DMS79 (cell line): ENCODE measurements at places on chromosomes 16 and 17.

- no peak for DNase-seq
Observed at GRCh38 chr16:53100889-53101288, 46.1 kb downstream of the CHD9 start.

GRCh38 chr16:47060596-47060995, 83.1 kb downstream of the NETO2 start:
- DNase-seq = no peak

DNA sequence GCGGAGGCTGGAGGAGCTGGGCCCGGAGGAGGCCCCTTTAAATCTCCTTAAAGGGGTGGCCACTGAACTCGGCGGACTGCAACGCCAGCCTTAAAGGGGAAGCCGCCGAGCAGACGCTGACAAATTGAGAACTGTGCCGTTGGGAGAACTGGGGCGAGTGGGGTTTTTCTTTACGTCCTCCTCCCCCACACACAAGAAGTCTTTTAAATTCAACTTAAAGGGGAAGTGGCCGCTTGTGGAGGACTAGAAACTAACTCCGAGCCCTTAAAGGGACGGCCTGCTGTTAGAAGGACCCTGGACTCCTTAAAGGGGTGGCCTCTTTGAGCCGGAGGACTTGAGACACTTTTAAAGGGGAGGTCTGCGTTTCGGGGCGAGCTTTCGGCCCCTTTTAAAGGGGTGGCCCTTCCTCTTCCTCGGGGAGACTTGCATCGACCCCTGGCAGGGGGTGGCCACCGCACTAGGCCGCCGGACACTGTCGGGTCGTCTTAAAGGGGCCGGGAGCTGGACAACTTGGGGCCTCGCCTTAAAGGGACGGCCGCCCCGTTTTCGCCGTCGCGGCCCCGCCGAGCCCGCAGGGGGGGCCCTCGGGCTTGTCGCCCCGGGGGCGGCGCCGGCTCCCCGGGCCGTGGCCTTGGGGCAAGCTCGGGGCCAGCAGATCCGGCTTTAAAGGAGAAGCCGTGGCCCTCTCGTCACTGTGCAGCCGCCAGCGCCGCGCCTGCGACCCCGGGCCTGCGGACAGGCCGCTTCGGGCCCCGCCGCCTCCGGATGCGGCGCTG, 688 bp downstream of the FBRS start:
- peak; percentile 94 for DNase-seq

GRCh38 chr16:52407778-52408177, 139.2 kb downstream of the TOX3 start:
- DNase-seq = peak; percentile 77

DNA sequence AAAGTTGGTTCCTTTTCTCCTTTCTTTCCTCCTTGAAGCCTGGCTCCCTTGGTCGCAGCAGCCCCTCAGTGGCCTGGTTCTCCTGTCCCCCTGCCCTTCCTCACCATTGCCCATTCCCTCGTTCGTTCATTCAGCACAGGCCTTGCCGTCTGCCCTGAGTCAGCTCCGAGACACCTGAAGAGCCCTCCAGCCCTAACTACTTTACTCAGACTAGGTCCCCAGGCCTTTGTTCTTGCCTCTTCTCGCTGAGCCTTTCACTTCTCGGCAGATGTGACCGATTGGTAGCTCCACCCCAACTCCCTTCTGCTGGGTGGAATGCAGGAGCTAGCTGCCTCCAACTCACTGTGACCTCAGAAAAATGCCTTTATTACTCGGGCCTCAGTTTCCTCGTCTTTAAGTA, 7.0 kb upstream of the ADAM11 start:
- peak; percentile 52 for DNase-seq

DNA sequence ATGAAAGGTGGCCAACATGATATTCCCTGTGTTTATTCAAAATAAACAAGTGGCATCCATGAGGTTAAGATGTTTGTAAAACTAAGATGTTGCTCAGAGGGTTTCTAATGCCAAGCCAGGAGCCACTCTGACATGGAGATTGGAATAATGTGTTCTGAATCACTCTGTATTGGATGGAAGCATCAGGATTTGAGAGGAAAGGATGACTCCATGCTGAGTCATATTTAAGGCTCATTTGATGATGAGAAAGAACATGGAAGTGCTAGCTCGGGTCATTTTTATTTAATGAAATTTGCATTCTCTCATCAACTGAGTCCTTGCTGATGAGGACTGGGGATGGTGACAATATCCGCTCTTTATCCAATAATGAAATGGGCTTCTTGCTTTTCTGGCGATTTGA, 6.2 kb downstream of the VAT1L start:
- no peak for DNase-seq

DNA sequence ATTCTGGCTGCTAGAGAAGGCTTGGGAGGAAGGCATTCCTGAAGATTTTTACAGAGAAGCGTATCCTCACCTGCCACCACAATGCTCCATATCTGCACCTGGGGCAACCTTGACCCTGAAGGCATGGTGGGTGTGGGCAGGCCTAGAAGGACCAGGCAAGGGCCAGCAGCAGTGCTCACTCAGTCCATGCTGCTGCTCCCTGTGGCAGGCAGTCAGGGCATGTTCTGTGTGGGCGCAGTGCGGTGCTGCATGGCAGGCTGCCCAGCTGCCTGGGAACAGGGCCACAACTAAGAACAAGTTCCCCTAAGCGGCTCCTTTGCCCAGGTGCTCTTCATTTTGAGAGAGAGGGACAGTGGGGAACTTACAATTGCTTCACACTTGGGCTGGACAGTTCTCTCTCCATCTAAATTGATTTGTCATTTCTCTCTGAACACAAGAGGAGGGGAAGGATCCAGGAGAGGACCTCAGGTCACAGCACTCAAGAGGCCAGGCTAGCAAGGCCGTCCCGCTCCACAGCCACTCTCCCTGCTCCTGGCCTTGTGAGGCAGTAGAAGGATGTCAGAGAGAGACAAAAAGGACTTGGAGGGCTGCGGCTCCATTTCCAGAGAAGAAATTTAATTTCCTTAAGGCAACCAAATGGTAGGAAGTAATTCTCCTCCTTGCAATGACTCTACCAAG, 158.8 kb downstream of the AATF start:
- DNase-seq = peak; percentile 54

DNA sequence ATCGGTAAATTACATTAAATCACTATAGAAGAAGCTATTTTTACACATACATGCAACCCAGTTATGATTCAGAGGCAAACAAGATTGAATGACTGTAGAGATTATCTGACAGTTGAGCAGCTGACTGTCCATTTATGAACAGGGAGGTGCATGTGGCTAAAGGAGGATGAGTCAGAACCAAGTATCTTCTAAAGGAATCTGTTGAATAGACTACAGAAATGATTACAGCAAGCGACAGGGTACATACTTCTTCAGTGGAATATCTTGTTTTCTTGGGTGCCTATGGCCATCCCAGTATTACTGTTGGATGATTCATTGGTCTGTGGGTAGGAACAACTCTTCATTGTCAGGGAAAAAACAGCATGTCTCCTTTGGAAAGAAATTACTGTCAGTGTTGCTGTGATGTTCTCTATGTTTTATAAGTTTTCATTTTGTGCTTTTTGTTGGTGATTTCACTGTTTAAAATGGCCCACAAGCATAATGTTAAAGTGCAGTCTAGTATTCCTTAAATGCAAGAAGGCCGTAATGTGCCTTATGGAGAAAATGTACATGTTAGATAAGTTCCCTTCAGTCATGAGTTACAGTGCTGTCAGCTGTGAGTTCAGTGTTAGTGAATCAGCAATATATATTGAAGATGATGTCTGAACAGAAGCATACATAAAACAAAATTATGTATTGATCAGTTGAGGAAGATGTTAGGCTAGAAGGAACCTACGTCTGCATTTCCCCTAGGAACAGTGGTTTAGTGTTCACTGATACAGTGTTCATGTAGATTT, 27.0 kb downstream of the CBFB start:
- DNase-seq = no peak

DNA sequence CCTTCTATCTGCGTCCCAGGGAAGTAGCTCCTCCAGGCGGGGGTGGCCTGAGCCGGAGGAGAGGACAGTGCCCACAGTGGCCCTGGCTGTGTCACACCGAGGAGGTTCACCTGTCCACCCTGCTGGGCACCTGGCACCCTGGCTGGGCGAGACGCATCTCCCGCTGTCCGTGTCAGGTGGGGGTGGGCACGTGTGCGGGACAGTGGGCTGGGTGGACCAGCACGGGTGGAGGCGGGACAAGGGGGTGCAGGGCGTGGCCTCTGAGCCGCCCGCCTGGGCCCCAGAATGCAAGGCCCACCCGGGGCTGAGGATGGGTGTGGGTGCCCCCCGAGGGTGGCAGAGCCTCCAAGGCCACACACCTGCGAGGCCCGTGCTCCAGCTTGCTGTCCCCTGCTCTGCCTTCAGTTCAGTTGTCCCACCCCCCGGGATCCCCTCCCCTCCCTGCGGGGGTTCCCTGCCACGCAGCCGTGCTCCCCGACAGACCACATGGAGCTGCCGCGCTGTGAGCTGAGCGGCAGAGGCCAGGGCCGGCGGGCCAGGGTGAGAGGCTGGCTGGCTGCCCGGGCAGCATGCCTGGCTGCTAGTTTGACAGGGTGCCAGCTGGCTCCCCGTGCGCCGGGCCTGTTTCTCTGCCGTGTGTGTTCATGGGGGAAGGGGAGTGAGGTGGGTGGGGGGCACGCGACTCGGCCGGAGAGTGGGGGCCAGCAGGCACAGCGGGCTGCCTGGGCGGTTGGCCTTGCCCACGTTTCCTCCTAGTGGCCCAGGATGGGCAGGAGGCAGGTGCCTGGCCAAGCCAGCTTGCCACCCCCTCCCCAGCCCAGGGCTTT, 33.9 kb downstream of the BAHCC1 start:
- peak; percentile 45 for DNase-seq

DNA sequence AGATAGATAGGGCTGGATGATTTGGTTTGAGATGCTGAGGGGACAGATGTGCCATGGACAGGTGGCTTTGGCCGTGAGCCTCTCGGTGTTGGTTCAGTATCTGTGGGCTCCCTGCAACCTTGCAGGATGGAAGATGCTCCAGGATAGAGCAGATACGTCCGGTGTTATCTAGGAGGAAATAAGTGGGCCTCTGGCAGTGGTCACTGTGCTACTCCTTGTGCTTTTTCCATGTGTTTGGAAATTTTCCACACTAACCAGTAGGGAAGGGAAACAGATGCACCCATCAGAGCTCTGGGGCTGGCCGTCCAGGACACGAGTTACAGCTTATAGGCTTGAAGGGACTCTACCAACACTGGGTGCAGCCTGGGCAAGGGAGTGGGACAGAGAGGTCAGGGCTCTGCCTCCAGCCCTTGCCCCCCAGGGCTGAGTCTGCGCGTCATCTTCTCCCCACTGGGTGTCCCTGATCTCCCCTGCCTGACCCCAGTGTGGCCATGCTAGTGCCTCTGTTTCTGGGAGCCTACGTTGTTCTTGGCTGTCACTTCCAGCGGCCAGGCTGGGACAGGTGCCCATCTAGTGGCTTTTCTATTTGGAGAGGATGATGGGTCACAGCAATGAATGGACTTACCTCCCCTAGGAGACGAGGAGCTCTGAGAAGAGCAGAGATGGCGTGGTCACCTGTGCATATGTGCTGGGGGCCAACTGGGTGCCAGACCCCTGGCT, 166.9 kb downstream of the SEC14L1 start:
- no peak for DNase-seq

DNA sequence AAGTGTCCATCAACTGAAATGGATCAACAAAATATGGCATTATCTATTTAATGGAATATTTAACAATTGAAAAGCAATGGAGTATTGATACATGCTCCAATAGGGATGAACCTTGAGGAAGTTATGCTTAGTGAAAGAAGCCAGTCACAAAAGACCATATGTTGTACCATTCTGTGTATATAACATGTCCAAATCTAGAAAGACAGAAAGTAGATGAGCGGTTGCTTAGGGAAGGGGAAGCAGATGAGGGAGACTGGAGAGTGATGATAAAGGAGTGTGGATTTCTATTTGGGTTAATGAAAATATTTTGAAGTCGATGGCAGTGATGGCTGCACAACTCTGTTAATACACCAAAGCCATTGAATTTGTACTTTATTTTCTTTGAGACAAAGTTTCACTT, 8.5 kb upstream of the ERN1 start:
- DNase-seq = no peak

GRCh38 chr17:62676952-62677596, 49.6 kb downstream of the MRC2 start:
- DNase-seq = no peak

DNA sequence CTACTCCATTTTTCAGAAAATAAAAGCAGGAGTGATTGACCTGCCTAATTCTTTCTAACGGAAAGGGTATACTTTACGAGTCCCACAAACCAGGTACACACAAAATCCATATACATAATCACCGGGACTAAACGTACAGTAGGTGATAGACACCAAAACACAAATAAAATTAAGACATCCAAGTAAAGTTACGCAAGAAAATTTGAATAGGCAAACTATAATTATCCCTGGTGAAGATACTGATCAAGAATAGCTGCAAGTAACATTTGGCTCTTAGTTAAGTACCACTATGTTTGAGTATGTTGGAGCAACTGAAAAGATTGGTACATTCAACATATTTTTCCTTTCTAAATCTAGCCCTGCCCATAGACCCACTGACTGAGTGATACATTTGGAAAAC, 1.7 kb downstream of the HELZ start:
- no peak for DNase-seq

DNA sequence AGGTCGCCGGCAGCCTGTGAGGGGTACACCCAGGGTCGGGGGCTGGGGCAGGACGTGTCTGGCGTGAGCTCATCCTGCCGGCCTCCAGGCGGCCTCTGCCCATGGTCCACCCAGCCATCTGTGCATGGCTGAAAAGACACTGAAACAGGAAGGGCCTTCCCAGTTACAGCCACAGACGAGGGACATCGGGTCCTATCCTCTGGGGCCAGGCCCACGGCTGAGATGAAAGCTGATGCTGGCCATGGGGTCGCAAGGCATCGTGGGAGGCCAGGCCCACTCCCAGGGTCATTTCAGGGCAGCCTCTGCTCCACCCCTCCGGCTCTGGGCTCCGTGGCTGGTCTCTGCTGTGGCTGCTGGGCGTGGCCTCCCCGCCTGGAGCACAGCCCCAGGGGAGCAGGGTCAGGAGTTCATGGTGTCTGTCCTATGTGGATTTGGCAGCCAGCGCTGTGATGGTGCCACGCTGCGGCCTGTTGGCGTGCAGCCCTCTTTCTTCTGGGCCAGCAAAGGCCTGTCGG, 16.6 kb upstream of the ATP6V0C start:
- no peak for DNase-seq

- DNase-seq = no peak
Observed at GRCh38 chr17:21299981-21300600, 15.6 kb downstream of the MAP2K3 start.

DNA sequence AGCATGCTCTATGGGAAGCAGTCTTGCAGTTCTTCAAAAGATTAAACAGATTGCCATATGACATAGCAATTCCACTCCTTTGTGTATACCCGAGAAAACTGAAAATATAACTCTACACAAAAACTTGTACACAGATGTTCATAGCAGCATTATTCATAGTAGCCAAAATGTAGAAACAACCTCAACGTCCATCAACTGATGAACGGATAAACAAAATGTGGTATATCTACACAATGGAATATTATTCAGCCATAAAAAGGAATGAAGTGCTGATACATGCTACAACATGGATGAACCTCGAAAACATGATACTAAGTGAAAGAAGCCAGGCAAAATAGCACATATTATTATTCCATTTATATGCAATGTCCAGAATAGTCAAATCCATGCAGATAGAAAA, 221.2 kb upstream of the PSMD7 start:
- DNase-seq = no peak
